Activated naive CD4-positive, alpha-beta T cell treated with anti-CD3 and anti-CD28 coated beads, Interleukin-2, amount 50 U/mL, for 72 hours (primary cell): ENCODE measurements at places on chromosomes 13 and 19. TPM values are rescaled to one million over a fixed set of nuclear protein-coding genes. Genes with fewer than 3 reads are reported as not detected.

The MEDAG gene
- total RNA-seq, result not detected

The ZNF524 gene
- 29.7 TPM for total RNA-seq

The PDX1 gene
- total RNA-seq, result not detected

The FCGBP gene
- total RNA-seq, result 8.2 TPM

The FUT1 gene
- total RNA-seq, result not detected

The GPR12 gene
- not detected for total RNA-seq

The NDUFA11 gene
- 206 TPM for total RNA-seq
